MV-4-11 (cell line): ENCODE measurements at places on chromosomes 4 and X.

DNA sequence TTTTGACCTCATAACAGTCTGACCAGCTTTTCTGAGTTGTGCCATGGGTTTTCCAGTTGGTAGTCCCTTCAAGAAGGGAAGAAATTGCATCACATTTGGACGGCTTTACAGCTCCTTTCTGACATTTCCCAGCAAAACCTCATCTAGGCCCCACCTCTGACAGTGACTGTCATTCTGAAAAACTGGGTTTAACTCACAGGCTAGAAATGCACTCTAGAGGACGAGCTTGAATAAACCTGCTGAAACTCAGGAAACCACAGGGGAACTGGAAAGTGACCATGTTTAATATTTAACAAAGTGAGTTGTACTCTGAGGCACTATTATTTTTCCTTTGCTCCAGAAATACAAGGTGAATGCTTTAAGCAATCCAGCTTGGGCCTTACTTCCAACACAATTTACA, 434.3 kb upstream of the RASGEF1B start:
- DNase-seq = no peak

DNA sequence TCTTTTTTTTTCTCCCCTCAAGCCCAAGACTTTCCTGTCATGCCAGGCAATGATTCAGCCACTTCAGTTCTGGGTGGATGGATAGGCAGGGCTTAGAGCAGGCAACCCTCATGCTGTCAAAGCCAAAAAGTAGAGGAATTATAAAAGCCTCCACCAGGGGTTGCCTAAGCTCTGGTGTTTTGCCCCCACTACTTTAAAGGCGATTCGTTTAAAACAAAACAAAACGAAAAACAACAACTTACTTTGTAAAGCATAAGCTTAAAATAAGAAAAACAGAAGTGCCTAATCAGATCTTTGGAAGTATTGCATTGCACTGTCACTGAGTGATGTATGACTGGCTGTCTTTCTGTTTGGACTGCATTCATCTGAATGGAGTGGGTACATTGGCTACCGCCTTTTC, 5.3 kb upstream of the IDS start:
- peak; percentile 15 for DNase-seq

GRCh38 chr4:67879486-67879885, 4.3 kb downstream of the TMPRSS11D start:
- DNase-seq = peak; percentile 60

- no peak for DNase-seq
Observed at GRCh38 chr4:8247047-8247930, 22.3 kb upstream of the HTRA3 start.

DNA sequence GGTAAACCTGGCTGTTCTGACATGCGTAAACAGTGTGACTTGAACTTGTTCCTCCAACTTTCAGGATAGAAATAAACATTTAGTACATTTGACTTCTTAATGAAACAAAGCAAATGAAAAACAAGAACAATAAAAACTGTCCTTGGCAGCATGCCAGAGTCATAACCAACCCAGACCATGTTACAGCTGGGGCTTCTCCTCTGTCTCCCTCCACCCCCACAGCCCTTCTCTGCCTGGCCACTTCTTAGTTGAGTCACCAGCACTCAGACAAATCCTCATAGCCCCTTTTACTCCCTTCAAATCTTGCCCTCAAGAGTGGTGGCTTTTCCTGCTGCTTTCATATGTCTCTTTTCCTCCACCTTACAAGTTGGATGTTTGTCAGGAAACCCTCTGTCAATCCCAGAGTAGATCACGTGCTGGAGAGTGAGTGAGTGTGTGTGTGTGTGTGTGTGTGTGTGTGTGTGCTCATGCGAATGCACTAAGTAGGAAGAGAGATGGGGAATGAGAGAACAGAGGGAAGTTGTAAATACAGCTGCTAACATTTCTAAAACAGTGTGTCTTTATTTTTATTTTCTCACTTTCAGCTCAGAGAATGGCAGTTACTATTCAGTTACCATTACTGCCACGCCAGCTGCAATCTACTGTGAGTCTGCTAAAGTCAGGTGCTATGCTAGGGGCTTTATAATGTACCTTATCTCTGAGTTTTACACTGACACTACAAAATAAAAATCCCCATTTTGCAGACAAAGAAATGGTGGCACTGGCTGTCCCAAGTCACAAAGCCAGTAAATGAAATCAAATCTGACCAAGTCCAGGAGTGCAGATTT, 15.0 kb downstream of the SCARB2 start:
- peak; percentile 82 for DNase-seq

- DNase-seq = no peak
Observed at GRCh38 chr4:4656977-4657376, 115.1 kb upstream of the STX18 start.

DNA sequence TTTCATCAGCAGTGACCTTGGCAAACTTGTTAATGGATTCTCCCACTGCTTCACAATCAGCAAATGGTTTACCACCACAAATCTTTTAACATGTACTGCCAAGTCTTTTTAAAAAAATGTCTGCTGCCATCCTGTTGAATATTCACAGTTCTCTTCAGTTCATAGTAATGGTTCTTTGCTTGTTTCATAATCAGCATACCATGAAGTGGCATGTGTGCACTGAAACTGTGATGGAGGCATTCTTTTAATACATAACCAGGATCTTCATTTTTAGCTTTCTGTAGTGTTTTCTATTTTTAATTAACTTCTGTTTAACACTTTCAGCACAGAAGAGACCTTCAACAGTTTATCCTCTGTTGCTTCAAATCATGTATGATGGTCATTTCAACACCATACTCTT, 230.1 kb upstream of the ARSJ start:
- no peak for DNase-seq

DNA sequence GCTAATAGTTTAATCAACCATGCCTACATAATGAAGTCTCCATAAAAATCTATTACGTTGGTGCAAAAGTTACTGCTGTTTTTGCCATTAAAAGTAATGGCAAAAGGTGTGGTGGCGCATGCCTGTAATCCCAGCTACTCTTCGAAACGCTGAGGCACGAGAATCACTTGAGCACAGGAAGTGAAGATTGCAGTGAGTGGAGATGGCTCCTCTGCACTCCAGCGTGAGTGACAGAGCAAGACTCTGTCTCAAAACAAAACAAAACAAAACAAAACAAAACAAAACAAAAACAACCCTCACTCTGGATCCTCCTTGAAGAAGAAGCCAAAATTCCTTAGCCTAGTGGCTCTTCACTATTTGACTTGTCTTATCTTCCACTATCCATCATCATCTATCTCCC, 78.0 kb downstream of the MSN start:
- DNase-seq = no peak

DNA sequence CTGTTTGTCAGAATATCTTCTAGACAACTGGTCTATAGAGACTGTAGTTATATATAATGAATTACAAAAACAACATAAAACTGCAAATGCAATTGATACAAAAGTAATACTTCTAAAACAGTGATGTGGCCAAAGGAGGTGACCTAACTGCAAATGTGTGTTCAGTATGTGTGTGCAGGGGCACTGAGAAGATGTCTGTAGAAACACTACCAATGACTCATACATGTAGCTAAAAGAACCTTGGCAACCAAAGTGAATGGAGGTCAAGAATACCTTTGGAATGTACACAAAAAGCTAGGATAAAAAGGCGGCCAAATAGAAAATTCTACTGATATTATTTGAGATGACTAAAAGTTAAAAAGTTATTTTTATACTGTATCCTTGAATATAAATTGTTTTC, 261.8 kb downstream of the CAMK2D start:
- DNase-seq = no peak

DNA sequence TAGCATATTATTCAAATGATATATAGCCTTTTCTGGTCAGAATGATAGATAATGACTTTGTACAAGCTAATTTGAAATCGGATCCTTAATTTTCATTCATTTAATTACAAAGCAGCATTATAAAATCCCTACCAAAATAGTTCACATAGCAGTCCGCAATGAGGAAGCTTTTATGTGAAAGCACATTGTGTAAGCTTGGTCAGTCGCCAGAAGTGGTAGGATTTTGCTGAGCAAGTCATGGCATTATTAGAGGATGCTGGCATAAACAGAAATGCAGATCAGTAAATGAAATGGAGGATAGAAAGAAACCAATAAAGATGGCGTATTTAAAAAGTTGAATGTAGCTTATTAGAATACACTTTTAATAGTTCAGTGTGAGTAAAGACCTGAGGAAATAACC, 93.2 kb upstream of the DIAPH2 start:
- no peak for DNase-seq

DNA sequence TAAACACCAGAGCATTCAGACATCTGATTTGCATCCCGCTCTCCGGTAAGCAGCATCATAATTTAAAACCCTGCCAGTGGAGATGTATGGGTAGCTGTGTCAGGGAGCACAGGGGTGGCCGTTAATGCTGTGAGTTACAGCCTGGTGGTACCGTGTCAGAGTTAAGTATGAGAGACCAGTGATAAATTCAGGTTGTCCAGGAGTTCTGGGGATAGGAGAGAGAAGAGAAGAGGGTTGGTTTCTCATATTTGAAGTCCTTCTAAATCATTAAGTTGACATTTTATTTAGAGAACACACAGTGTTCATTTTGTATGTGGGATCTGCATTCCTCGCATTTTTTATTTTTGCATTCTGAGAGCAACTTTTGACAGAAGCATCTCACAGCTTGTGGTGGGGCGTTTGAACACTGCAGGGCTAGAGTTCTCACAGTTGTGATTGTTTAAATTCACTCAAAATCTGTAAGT, 157.6 kb downstream of the DCLK2 start:
- DNase-seq = no peak

DNA sequence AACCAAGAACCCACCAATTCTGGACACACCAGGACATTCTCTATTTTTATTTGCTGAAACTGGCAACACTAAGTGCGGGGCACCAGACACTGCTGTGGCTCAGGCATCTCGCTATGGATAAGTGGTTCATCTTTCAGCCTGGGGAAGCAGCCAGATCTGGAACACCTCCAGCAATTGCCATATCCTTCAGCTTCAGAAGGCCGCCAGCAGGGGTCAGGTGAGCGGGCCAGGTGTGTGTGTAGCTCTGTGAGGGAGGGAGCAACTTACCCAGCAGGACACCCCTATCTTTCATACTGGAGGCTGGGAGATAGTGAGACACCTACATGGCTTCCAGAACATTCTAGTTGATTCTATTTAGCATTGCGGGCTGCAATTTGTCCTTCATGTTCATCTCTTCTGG, 57.0 kb upstream of the GBA3 start:
- DNase-seq = no peak

DNA sequence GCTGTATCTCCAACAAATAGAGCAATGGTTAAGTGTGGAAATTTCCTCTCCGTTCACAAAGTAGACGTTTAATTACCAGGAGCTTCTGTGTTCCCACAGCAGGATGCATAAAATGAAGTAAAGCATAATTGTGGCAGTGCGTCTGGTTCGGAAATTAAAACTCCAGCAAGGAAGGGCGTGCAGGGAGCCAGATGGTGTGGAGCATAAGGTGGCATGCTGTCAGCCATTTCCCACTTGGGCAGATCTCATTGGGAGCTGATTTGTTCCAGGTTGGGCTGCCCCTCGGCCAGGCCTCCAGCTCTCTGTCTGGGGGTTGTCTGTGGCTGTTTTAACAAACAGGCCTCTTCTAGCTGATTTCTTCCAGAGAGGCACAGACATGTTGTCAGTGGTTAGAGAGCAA, 182.1 kb upstream of the CLNK start:
- DNase-seq = no peak

DNA sequence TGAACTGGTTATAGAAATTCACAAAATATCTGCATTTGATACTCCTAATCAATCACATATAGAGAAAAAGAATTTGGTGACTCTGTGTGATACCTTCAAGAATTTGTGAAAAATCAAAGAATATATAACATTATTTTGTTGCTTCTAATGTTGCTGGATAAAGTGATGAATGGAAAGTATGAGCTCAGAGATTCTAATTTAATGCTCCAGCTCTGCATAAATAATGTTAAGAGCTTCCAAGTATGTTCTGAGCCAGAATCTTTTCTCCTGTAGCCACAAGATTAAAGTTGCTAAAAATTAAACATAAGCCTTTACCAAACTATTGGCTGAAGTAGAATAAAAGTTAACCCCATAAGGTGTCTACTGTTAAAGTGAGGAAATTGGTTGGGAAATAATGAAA, 294.7 kb upstream of the CT83 start:
- DNase-seq = no peak

DNA sequence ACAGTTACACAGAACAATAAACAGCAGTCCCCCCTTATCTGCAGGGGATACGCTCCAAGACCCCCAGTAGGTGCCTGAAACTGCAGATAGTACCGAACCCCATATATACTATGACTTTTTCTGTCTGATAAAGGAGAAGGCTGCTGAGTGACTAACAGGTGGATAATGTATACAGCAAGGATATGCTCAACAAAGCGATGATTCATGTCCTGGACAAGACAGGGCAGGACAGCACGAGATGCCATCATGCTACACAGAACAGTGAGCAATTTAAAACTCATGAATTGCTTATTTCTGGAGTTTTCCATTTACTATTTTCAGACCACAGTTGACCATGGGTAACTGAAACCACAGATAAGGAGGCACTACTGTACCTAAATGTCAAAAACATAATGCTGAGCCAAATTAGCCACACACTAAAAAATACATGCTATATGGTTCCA, 76.1 kb downstream of the MANBA start:
- DNase-seq = no peak

DNA sequence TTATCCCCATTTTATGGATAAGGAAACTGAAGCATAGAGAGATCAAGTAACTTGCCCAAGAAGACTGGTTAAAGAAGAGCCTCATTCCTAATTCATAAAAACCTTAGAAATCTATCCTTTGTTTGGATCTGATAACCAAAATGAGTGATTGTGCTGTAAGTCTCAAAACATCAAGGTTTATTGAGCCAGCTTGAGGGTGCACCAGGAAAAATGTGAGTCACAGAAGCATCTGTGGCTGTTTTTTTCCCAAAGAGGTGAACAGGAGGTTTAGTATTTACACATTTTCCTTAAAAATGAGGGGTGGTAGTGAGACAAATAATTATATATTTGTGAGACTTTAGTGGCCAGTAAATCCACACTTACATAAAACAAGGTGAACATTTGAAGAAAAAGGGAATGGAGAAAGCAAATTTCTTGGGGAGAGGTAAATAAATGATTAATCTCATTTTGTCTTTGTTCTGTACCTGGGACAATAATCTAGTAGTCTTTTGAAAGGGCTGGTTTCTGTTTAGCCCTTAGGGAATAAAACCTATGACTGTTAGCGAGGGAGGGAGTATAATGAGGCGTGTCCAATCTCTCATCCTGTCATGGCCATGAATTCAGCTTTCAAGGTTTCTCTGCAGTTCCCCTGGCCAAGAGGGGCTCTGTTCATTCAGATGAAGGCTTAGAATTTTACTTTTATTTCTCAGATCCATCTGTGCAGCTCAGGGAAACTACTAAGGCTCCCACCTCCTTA, 12.2 kb upstream of the FMR1 start:
- DNase-seq = no peak

- peak; percentile 33 for DNase-seq
Observed at GRCh38 chr4:26821677-26822503, 38.8 kb upstream of the STIM2 start.

- DNase-seq = no peak
Observed at GRCh38 chr4:88533937-88534750, 10.6 kb upstream of the PYURF start.

DNA sequence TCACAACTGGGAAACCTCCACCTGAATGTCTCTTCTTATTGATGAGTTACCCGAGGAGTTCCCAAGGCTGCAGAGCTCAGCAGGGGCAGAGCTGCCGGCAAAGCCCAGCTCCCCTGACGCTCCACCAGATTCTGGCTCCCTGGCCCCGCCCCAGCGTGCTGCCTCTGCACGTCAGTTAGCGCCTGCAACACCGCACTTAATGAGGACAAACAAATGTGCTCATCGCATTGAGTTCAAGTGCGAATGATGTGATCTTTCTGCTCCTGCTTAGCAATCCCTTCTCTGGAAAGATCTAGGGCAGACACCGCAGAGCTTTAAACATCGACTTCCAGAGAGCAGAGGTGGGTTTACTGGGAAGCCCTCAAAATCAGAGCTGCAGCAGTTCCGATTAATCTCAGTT, 55.5 kb upstream of the FBXW7 start:
- no peak for DNase-seq
